ENCODE measurements at places on chromosomes 11 and 22. TPM values are rescaled to one million over a fixed set of nuclear protein-coding genes. Genes with fewer than 3 reads are reported as not detected.

DNA sequence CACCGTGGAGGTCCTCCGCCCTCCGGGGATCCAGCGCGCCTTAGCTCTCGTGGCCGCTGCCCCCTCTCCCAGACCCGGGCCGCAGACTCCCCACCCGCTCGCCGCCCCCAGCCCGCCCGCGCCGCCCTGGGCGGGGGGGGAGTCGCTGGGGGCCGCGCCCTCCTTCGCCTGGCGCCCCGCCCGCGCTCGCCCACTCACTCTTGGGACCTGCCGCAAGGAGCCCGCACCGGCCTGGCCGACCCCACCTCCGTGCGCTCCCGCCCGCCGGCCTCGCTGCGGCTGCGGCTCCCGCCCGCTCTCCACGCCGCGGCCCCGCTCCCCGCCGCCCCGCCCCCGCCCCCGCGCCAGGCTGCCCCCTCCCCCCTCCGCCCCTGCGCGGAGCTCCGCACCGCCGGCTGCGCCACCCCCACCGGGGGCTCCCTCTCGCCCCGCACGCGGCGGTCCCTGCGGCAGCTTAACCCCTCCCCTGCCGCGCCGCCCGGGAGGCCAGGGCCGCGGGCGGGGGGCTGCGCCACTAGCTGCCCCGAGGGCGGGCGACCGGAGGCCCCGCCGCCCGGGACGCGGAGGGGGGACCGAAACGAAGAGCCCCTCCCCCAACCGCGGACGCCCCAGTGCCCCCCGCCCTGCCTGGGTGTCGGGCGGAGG, 724 bp upstream of the RASGRP2 start:
- no peaks in the 10 kb centered on the region for H3K36me3 ChIP-seq
- no peaks in the 10 kb centered on the region for H3K27me3 ChIP-seq
- no peak for DNase-seq
- no peak overlapping the region for H3K27ac ChIP-seq
- peaks cover 9% of the 10 kb centered on the region for H3K4me1 ChIP-seq
- H3K4me3 ChIP-seq, result peak overlapping the region; percentile 61

- H3K36me3 ChIP-seq, result no peaks in the 10 kb centered on the region
- DNase-seq, result no peak
- H3K27me3 ChIP-seq, result no peaks in the 10 kb centered on the region
- no peak overlapping the region for H3K27ac ChIP-seq
- no peaks in the 10 kb centered on the region for H3K4me1 ChIP-seq
- H3K4me3 ChIP-seq, result no peak overlapping the region
These were observed 23.0 kb upstream of the EXPH5 start for GRCh38 chr11:108616549-108616948.

- peaks cover 33% of the 10 kb centered on the region for H3K4me1 ChIP-seq
- no peaks in the 10 kb centered on the region for H3K36me3 ChIP-seq
- peak overlapping the region; percentile 31 for H3K27ac ChIP-seq
- peak overlapping the region; percentile 71 for H3K4me3 ChIP-seq
- no peaks in the 10 kb centered on the region for H3K27me3 ChIP-seq
These were observed 10.6 kb upstream of the AIFM3 start for GRCh38 chr22:20956258-20957101.

DNA sequence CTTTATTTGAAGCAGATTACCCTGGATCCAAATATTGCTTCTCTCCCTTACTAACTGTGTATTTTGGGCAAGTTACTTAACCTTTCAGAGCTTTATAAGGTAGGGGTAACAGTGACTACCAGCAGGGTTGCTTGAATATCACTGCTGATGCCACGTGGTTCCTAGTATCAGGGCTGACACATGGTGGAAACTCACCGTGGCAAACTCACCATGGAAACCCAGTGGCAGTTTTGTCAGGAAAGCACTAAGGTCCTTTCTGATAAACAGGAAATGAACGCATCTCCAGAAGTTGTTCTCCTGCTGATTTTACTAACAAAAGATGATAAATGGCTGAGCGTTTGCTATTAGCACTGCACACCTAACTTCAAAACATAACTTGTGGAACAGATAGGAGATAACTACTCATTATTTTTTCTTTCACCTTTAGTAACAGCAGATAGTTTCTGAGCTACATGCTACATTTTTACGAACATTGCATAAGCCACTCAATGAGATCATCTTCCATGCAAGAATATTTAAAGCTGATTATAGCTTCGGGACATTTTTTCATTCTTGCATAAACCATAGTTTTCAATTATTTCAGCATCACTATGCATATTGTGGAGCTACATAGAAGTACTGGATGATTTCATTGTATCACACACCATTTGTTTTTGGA, 59.7 kb upstream of the RAG2 start:
- no peak for DNase-seq
- H3K4me1 ChIP-seq, result no peaks in the 10 kb centered on the region
- H3K4me3 ChIP-seq, result no peak overlapping the region

GRCh38 chr11:131373756-131374155, 3.3 kb downstream of the NTM start:
- no peaks in the 10 kb centered on the region for H3K36me3 ChIP-seq
- H3K4me1 ChIP-seq, result peaks cover 10% of the 10 kb centered on the region
- no peak overlapping the region for H3K4me3 ChIP-seq
- no peak for DNase-seq
- peaks cover 9% of the 10 kb centered on the region for H3K27me3 ChIP-seq

DNA sequence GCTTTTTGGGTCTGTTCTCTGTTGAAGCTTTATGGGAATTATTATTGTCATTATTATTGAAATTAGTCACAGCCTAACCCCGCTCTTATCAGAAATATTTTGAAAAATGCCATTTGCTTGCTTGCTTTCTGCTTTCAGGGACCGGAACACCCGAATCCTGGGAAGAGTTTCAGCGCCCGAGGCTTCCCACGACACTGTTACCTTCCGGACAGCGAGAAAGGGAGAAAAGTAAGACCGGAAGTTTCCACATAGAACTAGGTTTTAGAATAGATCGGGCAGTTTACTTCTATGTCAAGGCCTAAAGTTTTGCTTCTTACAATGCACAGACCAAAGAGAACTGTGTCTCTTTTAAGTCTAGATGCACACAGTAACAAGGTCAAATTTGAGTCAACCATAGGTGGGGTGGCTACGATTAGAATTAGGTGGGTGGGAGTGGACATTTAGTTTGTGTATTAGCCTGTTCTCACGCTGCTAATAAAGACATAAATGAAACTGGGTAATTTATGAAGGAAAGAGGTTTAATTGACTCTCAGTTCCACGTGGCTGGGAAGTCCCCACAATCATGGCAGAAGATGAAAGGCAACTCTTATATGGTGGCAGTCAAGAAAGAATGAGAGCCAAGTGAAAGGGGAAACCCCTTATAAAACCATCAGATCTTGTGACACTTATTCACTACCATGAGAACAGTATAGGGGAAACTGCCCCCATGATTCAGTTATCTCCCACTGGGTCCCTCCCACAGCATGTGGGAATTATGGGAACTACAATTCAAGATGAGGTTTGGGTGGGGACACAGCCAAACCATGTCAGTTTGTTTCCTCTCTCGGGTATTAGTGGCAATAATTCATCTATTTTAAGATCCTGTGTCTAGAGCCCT, 12.9 kb downstream of the MPEG1 start:
- DNase-seq, result no peak
- no peaks in the 10 kb centered on the region for H3K27me3 ChIP-seq
- H3K27ac ChIP-seq, result no peak overlapping the region
- H3K4me1 ChIP-seq, result no peaks in the 10 kb centered on the region
- no peak overlapping the region for H3K4me3 ChIP-seq
- H3K36me3 ChIP-seq, result no peaks in the 10 kb centered on the region

- H3K27ac ChIP-seq, result no peak overlapping the region
- no peaks in the 10 kb centered on the region for H3K36me3 ChIP-seq
- H3K4me3 ChIP-seq, result no peak overlapping the region
- no peaks in the 10 kb centered on the region for H3K27me3 ChIP-seq
These were observed 60.8 kb downstream of the OTOG start for GRCh38 chr11:17607591-17608570.

- DNase-seq, result no peak
- H3K4me1 ChIP-seq, result no peaks in the 10 kb centered on the region
- no peak overlapping the region for H3K4me3 ChIP-seq
- H3K27me3 ChIP-seq, result no peaks in the 10 kb centered on the region
- no peaks in the 10 kb centered on the region for H3K36me3 ChIP-seq
These were observed 4.2 kb downstream of the AMPD3 start for GRCh38 chr11:10459029-10459970.

- no peak for DNase-seq
- H3K36me3 ChIP-seq, result no peaks in the 10 kb centered on the region
- peak overlapping the region; percentile 62 for H3K27ac ChIP-seq
- H3K4me3 ChIP-seq, result peak overlapping the region; percentile 61
- no peaks in the 10 kb centered on the region for H3K27me3 ChIP-seq
These were observed 954 bp upstream of the MN1 start for GRCh38 chr22:27802346-27803073.

DNA sequence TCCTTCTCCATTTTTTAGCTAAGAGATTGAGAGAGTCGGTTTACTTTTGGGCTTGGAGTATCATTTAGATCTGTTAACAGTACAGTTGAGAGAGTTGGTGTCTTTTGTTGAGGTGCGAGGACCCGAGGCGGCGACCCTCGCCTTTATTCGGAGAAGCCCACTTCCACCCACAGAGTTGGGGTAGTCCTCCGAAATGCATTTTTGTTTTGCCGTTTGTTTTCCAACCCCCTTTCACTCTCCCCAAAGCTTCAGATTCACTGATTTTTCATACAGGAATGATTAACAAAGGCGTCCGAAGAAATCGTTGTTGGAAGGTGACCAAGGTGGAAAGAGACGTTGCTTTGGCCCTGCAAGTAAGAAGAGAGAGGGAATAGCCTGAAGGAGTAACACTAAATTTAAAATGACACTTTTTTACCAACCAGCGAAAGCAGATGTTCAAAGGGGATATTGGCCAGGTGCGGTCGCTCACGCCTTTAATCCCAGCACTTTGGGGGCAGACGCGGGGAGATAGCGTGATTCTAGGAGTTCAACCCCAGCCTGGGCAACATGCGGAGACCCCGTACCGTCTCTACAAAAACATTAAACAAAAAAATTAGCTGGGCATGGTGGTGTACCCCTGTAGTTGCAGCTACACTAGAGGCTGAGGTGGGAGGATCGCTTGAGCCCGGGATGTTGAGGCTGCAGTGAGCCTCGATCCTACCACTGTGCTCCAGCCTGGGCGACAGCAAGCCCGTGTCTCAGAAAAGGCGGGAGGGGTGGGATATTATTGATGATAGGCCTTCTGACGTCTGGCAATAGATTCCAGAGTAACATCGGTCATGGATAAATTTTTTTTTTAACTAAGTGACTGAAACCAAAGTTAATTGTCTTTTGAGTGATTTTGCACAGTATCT, 899 bp upstream of the RAB30 start:
- peak overlapping the region; percentile 59 for H3K4me3 ChIP-seq
- H3K4me1 ChIP-seq, result peaks cover 18% of the 10 kb centered on the region
- H3K36me3 ChIP-seq, result no peaks in the 10 kb centered on the region
- no peak for DNase-seq
- peak overlapping the region; percentile 68 for H3K27ac ChIP-seq

DNA sequence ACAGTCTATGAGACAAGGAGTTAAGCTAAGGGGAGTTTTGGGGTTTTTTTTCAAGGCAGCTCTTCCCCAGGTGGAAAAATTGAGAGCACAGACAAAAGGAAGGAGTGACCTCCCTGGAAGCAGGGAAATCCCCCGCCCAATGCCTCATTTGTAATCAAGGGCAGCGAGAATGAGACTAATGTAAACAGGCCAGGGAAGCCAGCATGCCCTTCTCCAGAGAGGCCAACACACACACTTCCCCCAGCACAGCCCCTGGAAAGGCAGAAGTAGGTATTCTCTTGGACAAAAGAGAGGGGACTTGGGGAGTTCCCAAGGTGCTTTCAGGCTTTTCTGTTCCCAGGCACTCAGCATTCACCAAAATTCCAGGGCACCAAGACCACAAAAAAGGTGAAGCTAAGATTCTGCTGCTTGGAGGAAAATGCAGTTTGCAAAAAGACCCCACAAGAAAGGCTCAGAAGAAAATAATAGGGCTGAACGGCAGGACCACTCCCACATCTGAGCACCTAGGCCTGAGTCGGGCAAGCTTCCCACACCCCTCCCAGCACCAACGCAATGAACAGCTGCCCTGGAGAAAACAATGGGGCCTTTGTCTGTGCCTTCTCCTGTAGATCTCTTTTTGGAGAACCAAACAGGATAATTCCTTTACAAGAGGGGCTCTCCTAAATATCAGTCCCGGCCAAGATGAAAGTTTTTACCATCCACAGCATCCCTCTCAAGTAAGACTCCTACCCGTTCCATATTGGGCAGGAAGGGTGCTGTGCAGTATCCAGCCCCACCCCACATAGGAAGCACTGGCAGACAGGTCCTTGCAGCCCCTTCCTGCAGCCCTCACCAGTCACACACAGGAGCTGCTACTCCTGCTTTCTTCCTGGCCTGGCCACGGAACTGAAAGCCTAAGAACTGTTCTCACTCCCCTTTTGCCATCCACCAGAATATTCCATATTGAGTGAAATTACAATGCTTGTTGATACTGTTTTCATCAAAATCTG, 70.7 kb upstream of the AKIP1 start:
- H3K4me1 ChIP-seq, result no peaks in the 10 kb centered on the region
- DNase-seq, result peak; percentile 29
- no peaks in the 10 kb centered on the region for H3K36me3 ChIP-seq
- no peaks in the 10 kb centered on the region for H3K27me3 ChIP-seq

DNA sequence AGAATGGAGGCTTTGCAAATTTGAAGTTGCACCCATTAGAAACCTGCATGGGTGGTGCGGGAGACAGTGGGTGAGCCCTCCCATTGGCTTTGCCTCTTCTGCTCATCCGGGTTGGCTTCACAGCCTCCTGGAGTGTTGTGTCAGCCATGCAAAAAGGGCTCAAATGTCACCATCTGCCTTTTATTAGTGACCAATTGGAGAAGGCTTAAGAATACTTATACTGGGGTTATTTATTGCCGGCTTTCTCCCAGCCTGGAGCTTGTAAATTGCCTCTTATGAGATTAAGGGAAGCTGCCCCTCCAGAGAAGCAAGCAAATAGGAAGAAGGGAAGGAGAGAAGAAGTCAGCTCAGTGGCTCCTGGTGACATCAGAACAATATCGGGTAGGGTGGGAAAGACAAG, 182.6 kb downstream of the ST3GAL4 start:
- H3K36me3 ChIP-seq, result no peaks in the 10 kb centered on the region
- H3K4me3 ChIP-seq, result no peak overlapping the region
- DNase-seq, result no peak
- H3K27me3 ChIP-seq, result no peaks in the 10 kb centered on the region
- H3K4me1 ChIP-seq, result no peaks in the 10 kb centered on the region

DNA sequence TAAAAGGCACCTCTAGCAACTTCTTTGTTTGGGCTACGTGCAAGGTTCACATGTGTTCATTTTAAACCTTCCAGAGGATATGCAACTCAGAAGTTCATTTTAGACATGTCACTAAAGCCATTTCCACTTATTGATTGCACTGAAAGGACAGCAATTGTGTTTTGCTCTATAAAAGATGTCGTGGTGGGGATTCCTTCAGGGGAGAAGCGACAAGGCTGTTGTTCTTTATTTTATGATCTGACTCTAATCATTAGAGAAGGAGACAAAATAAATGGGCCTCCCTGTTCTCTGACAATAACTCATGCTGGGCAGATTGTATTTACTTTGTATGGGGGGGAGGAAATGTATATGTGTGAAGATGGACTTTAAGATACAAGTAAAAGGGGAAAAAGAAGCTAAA, 370.1 kb upstream of the ARHGAP42 start:
- no peak overlapping the region for H3K4me3 ChIP-seq
- H3K36me3 ChIP-seq, result no peaks in the 10 kb centered on the region
- H3K27me3 ChIP-seq, result no peaks in the 10 kb centered on the region
- no peak for DNase-seq
- no peak overlapping the region for H3K27ac ChIP-seq
- no peaks in the 10 kb centered on the region for H3K4me1 ChIP-seq

GRCh38 chr11:113113801-113114704, 152.8 kb downstream of the NCAM1 start:
- no peak overlapping the region for H3K27ac ChIP-seq
- H3K36me3 ChIP-seq, result no peaks in the 10 kb centered on the region
- no peak overlapping the region for H3K4me3 ChIP-seq
- peak; percentile 28 for DNase-seq

The GGTLC3 gene
- polyA plus RNA-seq, result 0.61 TPM

The OR2AG1 gene
- polyA plus RNA-seq, result not detected

The STK33 gene
- polyA plus RNA-seq, result 10.1 TPM

The EXPH5 gene
- polyA plus RNA-seq, result 0.70 TPM

The SNX32 gene
- 0.23 TPM for polyA plus RNA-seq

Data from pancreas (tissue), 10 donors.